Anterior cingulate cortex (tissue), 58 donors: ENCODE measurements at places on chromosomes 4 and X.

- DNase-seq = no peak
These were observed 175.6 kb upstream of the ARX start for GRCh38 chrX:25191403-25191802.

DNA sequence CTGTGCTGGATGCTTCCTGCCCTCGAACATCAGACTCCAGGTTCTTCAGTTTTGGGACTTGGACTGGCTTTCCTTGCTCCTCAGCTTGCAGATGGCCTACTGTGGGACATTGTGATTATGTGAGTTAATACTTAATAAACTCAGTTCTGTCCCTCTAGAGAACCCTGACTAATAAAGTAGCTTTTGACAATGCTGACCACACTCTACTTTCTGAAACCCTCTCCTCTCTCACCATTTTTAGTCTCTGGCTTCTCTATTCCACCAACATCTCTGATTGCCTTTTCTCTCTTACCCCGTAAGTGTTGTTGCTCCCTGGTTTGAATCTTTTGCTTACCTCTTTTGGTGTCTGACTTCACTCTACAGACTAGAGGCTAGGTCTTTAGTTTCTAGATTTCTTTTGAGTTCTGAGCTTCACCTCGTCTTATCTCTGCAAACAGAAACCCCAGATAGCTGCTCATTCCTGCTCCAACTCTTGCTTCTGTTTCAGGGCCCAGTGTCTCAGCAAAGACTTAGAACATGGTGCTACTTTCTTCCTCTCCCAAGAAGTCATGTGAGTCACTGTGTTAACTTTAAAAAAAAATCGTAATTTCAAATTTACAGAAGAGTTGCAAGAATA, 11.4 kb downstream of the TMSB4X start:
- DNase-seq = no peak

- no peak for DNase-seq
These were observed 2.9 kb downstream of the PF4 start for GRCh38 chr4:73978886-73979285.

GRCh38 chr4:139969635-139970266, 184.2 kb downstream of the MAML3 start:
- no peak for DNase-seq

GRCh38 chr4:25012655-25013054, 18.1 kb downstream of the LGI2 start:
- no peak for DNase-seq

GRCh38 chr4:183348706-183349659, 26.8 kb upstream of the CLDN24 start:
- no peak for DNase-seq

GRCh38 chr4:41719417-41719816, 29.1 kb downstream of the PHOX2B start:
- DNase-seq = no peak

- no peak for DNase-seq
These were observed 94.9 kb upstream of the GEMIN8 start for GRCh38 chrX:14124562-14124961.

GRCh38 chr4:7831858-7832730, 107.6 kb downstream of the AFAP1 start:
- no peak for DNase-seq

- no peak for DNase-seq
These were observed 145.1 kb upstream of the CTSO start for GRCh38 chr4:156098805-156099204.

GRCh38 chrX:1264556-1264955, 4.1 kb upstream of the CSF2RA start:
- no peak for DNase-seq

DNA sequence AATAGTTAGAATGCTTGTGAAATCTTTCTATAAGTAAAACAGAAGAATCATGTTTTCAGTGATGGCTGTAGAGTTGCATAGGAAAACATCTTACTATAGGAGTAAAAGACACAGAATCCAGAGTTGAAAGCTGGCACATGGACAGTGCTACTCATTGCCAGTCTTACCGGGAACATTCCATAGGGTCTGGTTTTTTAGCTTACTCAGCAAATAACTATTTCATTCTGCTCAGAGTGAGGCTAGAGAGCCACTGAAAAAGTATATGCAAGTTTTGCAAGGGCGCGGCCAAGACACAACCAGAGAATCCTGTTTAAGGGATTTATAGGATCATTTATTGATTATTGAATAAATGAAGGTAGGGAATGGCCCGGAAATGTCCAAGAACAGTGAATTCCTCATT, 60.3 kb downstream of the MTHFD2L start:
- no peak for DNase-seq

GRCh38 chr4:115986573-115986972, 873.2 kb upstream of the NDST4 start:
- no peak for DNase-seq

DNA sequence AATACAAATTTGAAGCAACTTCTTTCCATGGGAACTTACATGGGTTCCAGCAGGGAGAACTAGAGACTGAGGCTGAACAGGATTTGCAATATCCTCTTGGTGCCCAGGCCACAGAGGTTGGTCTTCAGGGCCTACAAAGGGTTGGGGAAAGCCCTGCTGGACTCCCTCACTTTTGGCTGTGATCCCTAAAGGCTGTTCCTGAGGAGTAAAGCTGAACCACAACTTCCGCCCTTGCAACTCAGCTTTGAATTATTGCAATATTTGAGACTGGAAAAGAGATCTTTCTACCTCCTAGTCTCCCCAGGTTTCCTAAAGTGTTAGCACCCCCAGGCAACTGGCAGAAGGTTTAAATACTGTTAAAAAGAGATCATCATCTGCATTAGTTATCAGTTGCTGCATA, 26.9 kb downstream of the DCHS2 start:
- DNase-seq = no peak

- no peak for DNase-seq
These were observed 23.9 kb downstream of the ADRA2C start for GRCh38 chr4:3790006-3790561.
